Nucleus accumbens (tissue), 56 donors: ENCODE measurements at places on chromosomes 11 and 22.

GRCh38 chr11:65491614-65492386 lies 7.0 kb upstream of the MALAT1 start:
- peak; percentile 40 for DNase-seq

GRCh38 chr22:22667966-22668880 lies 23.8 kb downstream of the GGTLC2 start:
- DNase-seq: no peak

DNA sequence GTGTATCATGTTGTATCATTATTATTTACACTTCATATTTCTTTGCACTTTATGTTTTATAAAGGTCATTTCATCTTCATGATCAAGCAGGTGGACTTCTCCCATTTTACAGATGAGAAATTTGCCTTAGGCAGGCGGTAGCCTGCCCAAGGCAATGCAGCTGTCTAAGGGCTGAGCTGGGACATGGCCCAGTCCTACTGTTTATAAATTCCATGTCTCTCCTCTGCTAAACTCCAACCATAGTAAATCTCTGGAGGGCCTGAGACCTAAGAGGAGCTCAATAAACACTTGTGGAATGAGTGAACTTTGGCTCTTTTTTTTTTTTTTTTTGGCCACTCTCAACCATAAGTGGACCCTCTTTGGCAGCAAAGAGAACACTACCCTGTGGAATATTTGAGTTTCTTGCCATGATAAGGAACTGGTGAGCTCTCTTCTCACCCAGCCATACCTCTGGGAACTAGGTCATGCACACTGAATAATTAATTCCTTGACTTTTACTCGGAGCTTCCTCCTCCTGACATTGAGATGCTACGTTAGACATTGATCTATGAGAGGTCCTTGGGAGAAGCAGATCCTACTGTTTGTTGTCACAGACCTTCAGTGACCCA lies 29.9 kb downstream of the MICAL2 start:
- DNase-seq: no peak

DNA sequence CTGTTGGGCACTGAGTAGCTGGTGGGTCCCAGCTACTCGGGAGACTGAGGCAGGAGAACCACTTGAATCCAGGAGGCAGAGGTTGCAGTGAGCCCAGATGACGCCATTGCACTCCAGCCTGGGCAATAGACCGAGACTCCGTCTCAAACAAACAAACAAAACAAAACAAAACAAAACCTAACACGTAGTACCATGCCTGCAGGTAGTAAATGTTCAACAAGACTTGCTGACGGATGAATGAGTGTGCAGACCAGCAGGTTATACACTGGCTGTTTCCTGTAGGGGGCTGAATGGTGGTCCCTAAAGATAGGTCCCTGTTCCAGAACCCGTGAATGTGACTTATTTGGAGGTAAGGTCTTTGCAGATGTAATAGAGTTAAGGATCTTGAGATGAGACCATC lies 12.8 kb upstream of the MRGPRD start:
- no peak for DNase-seq

DNA sequence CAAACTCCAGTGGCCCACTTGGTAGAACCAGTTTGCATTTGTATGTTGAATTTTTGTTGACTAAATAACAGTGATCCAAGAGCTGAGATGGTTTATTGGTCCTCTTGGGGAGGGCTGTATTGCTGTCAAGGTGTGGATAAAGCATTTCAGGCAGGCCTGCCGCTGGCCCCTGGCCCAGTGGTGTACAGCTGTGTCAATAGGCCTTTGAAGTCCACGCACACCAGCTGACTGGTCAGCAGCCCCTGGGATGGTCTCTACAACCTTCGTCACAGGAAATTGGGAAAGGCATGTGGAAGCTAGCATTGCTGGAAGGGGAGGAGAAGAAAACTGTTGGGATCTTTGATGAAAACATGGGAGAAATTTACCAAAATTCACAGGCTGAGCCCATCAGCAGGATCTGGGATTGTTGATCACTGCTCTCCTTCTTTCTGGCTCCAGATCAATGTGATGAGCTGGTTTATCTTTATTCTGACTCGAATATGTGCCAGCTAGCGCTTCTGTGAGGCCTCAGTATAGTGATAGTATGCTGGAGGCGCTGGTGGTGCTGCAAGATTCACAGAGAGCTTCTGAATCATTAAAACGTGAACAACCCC lies 12.5 kb upstream of the E2F8 start:
- DNase-seq: no peak

- no peak for DNase-seq
Measured at GRCh38 chr11:71118671-71119250, 133.6 kb downstream of the SHANK2 start.

- DNase-seq: no peak
Measured at GRCh38 chr11:44468345-44468988, 97.0 kb upstream of the CD82 start.

DNA sequence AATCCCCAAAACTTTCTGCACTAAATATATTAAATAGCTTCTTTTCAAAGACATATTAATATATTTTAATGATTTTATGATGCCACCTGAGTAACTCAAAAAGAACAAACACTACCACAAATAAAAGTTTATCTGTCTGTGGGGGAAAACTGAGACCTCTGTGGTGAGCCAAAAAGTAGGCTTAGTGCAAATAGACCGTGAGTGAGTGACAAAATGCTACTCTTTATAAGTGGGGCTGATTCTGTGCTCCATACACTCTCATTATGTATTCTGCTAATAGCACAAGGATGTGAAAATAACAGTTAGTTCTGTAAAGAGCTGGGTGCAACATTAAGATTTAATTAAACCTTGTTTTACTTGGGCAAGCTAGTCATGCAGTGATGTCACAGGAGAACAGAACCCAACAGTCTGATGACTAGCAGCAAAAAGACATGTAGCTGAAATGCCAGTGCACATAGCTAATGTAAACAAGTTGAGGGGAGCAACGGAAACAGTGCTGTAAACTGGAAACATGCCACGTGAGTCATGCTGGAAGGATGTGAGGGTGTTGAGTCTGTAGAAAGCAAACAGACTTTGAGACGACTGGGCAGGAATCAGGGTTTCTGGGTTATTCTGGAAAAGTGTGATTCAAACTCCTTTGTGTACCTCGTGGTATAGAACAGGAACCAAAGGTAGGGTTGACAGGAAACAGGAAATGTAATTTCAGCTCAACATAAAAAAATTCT lies 1130.4 kb downstream of the LRRC4C start:
- DNase-seq: no peak

DNA sequence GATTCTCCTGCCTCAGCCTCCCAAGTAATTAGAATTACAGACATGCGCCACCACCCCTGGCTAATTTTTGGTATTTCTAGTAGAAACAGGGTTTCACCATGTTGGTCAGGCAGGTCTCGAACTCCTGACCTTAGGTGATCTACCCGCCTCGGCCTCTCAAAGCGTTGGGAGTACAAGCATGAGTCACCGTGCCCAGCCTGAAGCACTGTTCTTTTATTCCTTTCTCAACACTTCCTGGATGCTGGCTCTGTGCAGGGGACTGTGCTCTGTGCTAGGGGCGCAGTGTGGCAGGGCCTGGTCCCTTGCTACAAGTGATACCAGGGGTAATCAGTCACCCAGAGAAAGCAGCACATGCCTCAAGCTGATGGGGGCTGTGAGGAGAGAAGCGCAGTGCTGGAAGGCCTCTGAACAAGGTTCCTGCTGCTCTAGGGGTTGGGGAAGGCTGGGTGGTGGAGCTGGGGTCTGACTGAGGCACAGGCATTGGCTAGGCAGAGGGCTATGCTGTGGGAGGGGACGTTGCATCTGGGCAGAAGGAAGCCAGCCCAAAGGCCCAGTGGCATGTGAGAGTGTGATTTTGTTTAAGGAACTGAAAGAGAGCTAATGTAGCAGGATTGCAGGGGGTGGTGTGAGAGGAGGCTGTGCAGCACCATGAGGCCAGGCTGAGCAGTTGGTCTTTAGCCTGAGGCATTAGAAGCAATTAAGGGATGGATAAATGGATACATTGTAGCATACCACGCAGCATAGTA lies 42.5 kb downstream of the CABIN1 start:
- DNase-seq: no peak

DNA sequence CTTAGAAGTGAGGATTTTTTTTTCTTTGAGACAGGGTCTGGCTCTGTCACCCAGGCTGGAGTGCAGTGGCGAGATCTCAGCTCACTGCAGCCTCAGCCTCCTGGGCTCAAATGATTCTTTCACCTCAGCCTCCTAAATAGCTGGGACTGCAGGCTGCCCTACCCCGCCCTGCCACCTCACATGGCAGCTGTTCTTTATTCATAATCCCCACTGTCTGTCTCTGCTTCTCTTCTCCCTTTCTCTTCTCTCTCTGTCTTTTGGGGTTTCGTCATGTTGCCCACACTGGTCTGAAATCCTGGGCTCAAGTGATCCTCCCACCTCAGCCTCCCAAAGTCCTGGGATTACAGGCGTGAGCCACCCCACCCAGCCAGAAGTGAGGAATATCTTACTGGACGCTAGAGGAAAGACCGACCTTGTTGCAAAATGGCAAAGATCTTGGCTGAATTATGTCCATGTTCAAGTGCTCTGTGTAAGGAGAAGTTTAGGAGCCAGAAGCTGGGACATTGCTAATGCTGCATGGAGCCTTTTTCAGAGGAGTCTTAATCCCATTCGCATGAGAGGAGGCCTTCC lies 21.9 kb downstream of the KRTAP5-5 start:
- DNase-seq: no peak
